ENCODE measurements at places on chromosomes 13 and 19. TPM values are rescaled to one million over a fixed set of nuclear protein-coding genes. Genes with fewer than 3 reads are reported as not detected.

ZNF546 gene
- 3.0 TPM for total RNA-seq

DCLK1 gene
- 23.1 TPM for total RNA-seq

BLVRB gene
- total RNA-seq: 277 TPM

RCBTB2 gene
- total RNA-seq: 3.2 TPM

SIGLEC12 gene
- not detected for total RNA-seq

C1QTNF9 gene
- not detected for total RNA-seq

EFNA2 gene
- 21.5 TPM for total RNA-seq

BCAM gene
- 32.2 TPM for total RNA-seq

CD70 gene
- total RNA-seq: not detected

ZC3H4 gene
- 61.9 TPM for total RNA-seq

DHDH gene
- total RNA-seq: 14.6 TPM

KRTDAP gene
- total RNA-seq: not detected

ZNF471 gene
- total RNA-seq: 7.4 TPM

KANK3 gene
- total RNA-seq: 3.0 TPM

PNMA8B gene
- total RNA-seq: 1.7 TPM

SHISA2 gene
- total RNA-seq: not detected

ZNF28 gene
- 16.9 TPM for total RNA-seq

ACER1 gene
- not detected for total RNA-seq

ERICH4 gene
- total RNA-seq: 17.3 TPM

UPK1A gene
- not detected for total RNA-seq

B3GNT8 gene
- total RNA-seq: 15.7 TPM

ATXN8OS gene
- not detected for total RNA-seq

TBXA2R gene
- total RNA-seq: not detected

ZNF835 gene
- 1.7 TPM for total RNA-seq

NEK5 gene
- total RNA-seq: not detected

ZNF837 gene
- total RNA-seq: 8.0 TPM

SLAIN1 gene
- total RNA-seq: 1.5 TPM

FFAR2 gene
- total RNA-seq: 0.80 TPM

NAPSA gene
- total RNA-seq: 8.9 TPM

NLRP5 gene
- not detected for total RNA-seq

KLK12 gene
- not detected for total RNA-seq

PSG3 gene
- total RNA-seq: not detected

ANGPTL8 gene
- total RNA-seq: not detected

TMC4 gene
- total RNA-seq: 240 TPM

RASL11A gene
- total RNA-seq: 70.1 TPM

SWSAP1 gene
- 0.76 TPM for total RNA-seq

ZNF667 gene
- not detected for total RNA-seq

SELENOV gene
- not detected for total RNA-seq

HSH2D gene
- total RNA-seq: 69.2 TPM

FFAR3 gene
- total RNA-seq: 1.1 TPM

RNF113B gene
- total RNA-seq: not detected

IGFL3 gene
- not detected for total RNA-seq

CEACAM18 gene
- total RNA-seq: 2.6 TPM

KLK15 gene
- total RNA-seq: not detected

CD209 gene
- total RNA-seq: 7.4 TPM

SIGLEC14 gene
- total RNA-seq: 12.4 TPM

ANGPTL4 gene
- 30.0 TPM for total RNA-seq

ZNF600 gene
- total RNA-seq: 42.4 TPM

ACP5 gene
- 36.3 TPM for total RNA-seq

PEAK3 gene
- total RNA-seq: 5.8 TPM

OR7C2 gene
- total RNA-seq: not detected

LRRC25 gene
- 4.2 TPM for total RNA-seq

AP1M2 gene
- total RNA-seq: 102 TPM

All from Peyer's patch (tissue), 4 donors.